A549 treated with GW870086 at 1 μM for 4 hours (cell line): ENCODE measurements at places on chromosomes 2 and 18. TPM values are rescaled to one million over a fixed set of nuclear protein-coding genes. Genes with fewer than 3 reads are reported as not detected.

Gene GALR1
- total RNA-seq = not detected in 5 replicates

Gene SPP2
- total RNA-seq = not detected in 5 replicates

Gene RAB17
- total RNA-seq = 0.16 to 0.71 TPM (median 0.34 TPM) in 5 replicates

Gene PSMA8
- total RNA-seq = not detected in 5 replicates

Gene PAX8
- 0.65 to 1.3 TPM (median 0.95 TPM) in 5 replicates for total RNA-seq

Gene NEURL3
- total RNA-seq = 0.41 to 1.4 TPM (median 0.87 TPM) in 5 replicates

Gene LYG2
- total RNA-seq = not detected in 5 replicates

Gene TXNDC2
- 0.08 to 0.22 TPM (median 0.14 TPM) in 4 of 5 replicates, not detected in the other for total RNA-seq

Gene SLC11A1
- 0.10 to 0.26 TPM (median 0.19 TPM) in 5 replicates for total RNA-seq

Gene RAX
- not detected in 5 replicates for total RNA-seq

Gene OXER1
- total RNA-seq = not detected in 5 replicates
